Mucosa of gallbladder (tissue), 1 donor: ENCODE measurements at places on chromosomes 13 and 19. TPM values are rescaled to one million over a fixed set of nuclear protein-coding genes. Genes with fewer than 3 reads are reported as not detected.

Gene NCCRP1
- total RNA-seq, result 0.17 TPM

Gene OR7D2
- total RNA-seq, result not detected

Gene PNMA8B
- 5.3 TPM for total RNA-seq

Gene MISP
- 79.4 TPM for total RNA-seq

Gene ZSWIM4
- total RNA-seq, result 11.2 TPM

Gene S1PR5
- total RNA-seq, result 0.20 TPM

Gene TIMM50
- total RNA-seq, result 53.3 TPM

Gene SNRPA
- 58.1 TPM for total RNA-seq

Gene TLE6
- total RNA-seq, result 0.63 TPM

Gene CDX2
- total RNA-seq, result 0.17 TPM

Gene ZNF260
- 16.6 TPM for total RNA-seq

Gene ZNF230
- 5.7 TPM for total RNA-seq
